ENCODE measurements at places on chromosomes 3 and 15.

GRCh38 chr15:94231723-94232468, 535 bp downstream of the MCTP2 start:
- DNase-seq: no peak

DNA sequence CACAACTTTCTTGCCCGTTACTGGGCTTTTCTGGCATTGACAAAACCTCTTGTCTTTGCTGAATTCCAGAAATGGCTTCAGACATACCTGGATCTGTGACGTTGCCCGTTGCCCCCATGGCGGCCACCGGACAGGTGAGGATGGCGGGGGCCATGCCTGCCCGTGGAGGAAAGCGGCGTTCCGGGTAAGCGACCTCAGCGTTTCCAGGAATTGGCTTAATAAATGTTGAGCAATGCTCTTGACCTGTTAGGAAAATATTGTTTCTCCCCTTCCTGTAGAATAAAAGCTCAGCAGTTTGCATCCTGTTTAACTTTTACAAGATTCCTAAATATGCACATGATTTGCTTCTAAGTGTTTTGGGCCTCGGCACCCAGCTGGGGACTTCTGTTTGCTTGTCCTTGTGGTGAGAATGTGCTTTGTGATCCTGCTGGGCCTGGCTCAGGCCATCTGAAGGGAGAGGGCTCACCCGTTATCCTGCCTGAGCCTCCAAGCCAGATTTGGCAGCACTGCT, 46.7 kb downstream of the ARNT2 start:
- no peak for DNase-seq

DNA sequence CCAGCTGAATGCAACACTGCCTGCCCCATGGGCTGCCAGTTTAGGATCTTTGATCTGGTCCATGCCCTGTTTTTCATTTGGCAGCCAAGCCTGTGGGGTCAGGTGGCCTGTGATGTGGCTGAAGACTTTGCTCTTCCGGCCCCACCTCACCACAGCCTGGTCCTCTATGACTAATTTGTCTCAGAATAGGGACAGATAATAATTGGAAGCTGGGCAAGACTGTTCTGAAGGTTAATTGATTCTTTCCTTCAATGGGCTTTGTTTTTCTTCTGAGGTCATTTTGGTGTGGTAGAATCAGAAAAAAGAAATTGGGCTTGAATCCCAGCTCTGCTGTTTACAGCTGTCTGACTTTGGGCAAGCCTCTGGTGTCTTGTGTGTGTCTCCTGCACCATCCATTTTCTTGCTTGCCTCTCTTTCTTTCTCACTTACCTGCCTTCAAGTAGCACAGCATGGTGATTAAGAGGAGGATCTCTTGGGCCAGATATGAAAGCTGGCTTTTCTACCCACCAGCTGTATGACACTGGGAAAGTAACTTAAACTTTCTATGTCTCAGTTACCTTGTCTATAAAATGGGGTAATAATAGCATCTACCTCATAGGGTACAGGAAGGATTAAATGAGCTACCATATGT, 24.2 kb downstream of the ABHD2 start:
- no peak for DNase-seq

DNA sequence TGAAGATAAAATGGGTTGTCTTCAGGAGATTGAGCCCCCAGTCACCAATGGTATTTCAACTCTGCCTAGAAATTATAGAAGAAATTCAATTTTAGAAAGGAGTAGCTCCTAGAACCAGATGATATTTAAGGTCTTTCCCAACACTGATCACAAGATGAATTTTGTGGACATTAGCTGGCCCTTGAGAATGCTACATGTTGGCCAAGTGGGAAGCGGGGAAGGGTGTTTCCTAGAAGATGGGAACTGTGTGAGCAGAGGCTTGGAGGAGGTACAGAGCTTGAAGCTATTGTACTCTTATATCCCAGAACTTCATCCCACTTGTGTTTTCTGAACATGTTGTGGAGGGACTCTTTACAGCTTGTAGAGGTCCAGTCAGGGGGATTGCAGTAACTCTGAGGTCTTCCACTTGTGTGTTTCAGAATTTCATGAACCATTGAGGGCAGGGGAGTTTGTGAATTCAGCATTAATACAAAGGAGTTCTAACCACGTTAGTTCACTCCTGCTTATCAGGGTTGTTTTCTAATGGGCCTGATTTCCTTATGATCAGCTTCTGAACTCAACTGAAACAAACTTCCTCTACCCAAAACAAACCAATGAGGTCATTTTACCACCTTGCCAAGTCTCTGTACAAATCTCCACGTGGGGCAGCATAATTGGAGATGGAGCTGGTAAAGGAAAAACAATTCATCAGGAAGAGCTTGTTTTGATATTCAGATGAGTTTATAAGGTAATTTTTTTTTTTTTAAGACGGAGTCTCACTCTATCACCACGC, 152.6 kb upstream of the TPM1 start:
- no peak for DNase-seq

- no peak for DNase-seq
Measured at GRCh38 chr3:140682586-140682985, 4.7 kb downstream of the TRIM42 start.

DNA sequence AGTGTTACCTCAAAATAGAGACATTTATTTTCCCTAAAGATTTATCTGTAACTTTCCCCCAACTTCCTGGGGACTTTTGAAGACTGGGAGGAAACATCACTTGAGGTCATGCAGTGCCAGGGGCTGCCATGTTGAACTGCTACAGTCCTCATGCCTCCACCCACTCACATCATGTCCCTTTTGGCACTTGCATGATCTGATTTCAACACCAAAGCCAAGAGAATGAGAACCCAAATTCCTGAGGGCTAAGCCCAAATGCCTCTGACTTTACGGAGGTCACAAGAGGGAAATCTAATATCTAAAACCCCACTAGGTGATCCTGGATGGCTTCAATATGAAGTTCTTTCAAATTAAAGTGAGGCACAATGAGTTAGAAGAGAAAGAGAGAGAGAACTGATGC, 213.1 kb downstream of the NTRK3 start:
- no peak for DNase-seq

Data from activated T-cell treated with anti-CD3 and anti-CD28 coated beads for 4 hours (primary cell).